ENCODE measurements at places on chromosomes 3 and 15.
A peak's percentile ranks its signal among the peaks of the same experiment; 100 is the strongest.

DNA sequence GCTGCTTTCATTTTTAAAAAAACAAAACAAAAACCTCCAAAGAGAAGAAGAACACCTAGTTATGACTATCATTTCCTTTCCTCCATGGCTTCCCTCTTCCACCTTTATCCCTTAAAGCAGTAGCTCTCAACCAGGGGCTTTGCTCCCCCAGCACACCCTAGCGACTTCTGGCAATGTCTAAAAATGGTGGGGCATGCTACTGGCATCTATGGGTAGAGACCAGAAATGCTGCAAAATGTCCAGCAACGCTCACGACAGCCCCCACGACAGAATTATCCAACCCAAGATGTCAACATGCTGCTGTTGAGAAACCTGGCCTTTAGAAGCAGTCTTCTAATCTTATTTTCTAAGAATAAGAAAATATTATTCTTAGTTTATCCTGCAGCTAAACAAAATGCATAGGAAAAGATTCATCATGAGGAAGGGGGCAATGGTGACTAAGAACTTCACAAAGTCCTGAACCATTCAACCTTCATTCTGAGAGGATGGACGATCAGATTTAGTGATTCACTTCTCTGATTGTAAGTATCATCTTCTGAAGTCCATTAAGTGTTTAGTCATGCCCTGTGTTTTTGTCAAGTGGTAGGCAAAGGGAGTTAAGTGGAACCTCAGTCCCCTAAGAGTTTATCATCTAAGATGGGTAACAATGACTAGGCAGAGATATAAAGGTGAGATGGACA, 81.7 kb downstream of the CCNL1 start:
- no peak for DNase-seq

DNA sequence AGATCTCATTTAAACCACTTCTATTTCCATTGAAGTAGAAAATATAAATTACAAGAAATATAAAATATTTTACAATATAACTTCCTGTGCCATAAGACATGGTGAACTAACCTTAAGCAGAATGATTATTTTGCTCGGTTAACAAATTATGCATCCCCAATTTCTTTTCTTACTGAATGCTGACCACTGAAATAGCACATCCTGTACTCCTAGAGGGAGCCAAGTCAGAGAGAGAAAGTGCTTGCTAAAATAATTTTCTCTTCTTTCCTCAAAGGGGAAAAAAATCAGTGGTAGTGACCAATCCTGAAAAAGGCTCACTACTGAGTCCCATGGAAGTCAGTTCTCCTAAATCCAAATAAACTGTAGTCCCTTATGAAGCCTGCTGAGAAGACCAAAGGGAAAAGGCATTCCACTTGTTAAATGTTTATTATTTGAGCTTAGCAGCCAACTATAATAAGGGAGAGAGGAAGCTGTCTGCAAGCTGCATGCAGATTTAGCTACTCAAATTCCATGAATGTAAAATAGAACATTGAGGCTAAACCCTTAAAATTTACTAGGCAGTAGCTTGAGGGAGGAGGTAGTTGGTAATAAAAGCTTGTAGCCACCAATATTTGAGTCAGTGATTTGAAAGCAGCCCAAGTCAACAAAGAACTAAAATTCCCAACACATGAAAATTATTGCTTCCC, 33.1 kb downstream of the CEP152 start:
- no peak for DNase-seq

- no peak for DNase-seq
These were observed 102.3 kb downstream of the POLQ start for GRCh38 chr3:121443456-121443855.

GRCh38 chr15:72306211-72306785, 13.7 kb downstream of the CELF6 start:
- peak; percentile 10 for DNase-seq

- DNase-seq: no peak
These were observed 91.3 kb downstream of the SHQ1 start for GRCh38 chr3:72756900-72757299.

- DNase-seq: no peak
These were observed 375.0 kb downstream of the MECOM start for GRCh38 chr3:169288553-169288952.

DNA sequence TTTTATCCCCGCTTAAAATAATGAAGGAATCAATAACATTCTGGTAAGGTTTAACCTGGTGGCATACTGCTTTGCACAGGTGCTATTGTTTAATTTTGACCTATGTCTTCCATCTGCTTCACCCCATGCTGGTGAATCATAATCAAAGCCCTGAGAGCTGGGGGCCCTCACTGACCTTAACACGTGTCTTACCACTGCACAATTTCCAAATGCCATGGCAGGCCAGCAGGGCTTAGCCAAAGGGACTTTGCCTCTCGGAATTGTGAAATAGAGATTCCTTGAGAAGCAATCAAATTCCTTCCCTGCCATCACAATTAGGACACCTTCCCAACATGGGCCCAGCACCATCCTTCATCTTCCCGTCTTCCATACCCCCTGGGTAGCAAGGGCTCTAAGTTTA, 242.6 kb upstream of the THBS1 start:
- no peak for DNase-seq

DNA sequence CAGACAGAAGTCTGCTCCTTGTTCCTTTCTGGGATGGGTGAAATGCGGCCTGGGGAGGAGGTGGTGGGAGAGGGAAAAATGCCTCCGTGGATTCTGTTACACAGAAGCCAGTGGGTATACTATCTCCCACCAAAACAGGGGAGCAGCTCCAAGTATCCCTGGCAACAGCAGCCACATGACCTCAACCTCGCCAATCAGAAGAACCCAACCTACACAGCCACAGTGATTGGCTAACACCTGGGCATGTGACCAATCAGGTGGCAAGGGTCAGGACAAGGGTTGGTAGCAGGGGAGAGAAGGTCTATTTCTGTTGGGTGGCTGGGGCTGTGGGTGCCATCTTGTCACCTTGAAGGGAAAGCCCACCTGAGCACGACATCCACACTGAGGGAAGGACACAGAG, 9.1 kb upstream of the ACAD9 start:
- DNase-seq: no peak

GRCh38 chr15:71802770-71803169, 7.6 kb upstream of the NR2E3 start:
- no peak for DNase-seq

DNA sequence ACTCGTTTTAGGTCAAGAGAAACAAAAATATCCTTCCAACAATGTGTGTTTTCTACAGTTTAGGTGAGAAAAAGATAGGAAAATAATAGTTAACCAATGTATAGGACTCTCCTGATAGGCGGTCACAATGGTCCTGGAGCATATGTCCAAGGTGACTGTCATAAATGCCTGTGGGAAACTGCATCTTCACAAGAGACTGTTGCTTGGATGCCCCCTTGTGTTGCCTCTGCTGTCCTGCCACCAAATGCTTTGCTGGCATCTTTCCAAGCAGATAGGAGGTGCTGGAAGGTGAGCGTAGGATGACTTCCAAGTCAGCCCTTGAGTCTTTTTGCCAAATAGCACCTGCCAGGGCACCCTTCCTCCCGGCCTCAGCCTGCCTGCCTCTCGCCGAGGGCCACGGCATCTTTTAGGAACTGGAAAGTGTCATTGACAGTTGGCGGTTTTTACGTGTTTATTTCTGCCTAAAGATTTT, 24.1 kb upstream of the SACM1L start:
- peak; percentile 59 for DNase-seq

GRCh38 chr3:139982404-139982803, 47.4 kb downstream of the CLSTN2 start:
- DNase-seq: no peak

- DNase-seq: no peak
These were observed 48.2 kb upstream of the FNDC3B start for GRCh38 chr3:171991166-171991565.

- peak; percentile 30 for DNase-seq
These were observed 5.4 kb upstream of the RFX7 start for GRCh38 chr15:56249092-56249491.

DNA sequence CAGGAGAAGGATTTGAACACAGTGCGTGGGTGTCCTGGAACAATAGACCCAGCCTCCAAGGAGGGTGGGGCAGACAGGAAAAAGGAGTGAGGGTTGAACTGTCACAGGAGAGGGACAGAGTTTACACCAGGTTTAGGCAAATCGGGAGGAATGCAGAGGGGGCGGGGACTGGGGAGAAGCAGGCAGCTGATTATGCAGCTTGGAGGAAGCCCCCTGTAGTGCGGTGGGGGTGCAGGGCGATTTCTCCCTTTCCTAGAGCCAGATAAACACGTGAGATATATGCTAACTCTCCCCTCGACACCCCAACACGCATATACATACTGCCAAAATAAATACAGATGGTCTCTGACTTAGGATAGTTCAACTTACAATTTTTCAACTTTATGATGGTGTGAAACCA, 108.6 kb upstream of the PRR20G start:
- DNase-seq: no peak

GRCh38 chr3:86837871-86838270, 153.1 kb downstream of the VGLL3 start:
- DNase-seq: no peak

DNA sequence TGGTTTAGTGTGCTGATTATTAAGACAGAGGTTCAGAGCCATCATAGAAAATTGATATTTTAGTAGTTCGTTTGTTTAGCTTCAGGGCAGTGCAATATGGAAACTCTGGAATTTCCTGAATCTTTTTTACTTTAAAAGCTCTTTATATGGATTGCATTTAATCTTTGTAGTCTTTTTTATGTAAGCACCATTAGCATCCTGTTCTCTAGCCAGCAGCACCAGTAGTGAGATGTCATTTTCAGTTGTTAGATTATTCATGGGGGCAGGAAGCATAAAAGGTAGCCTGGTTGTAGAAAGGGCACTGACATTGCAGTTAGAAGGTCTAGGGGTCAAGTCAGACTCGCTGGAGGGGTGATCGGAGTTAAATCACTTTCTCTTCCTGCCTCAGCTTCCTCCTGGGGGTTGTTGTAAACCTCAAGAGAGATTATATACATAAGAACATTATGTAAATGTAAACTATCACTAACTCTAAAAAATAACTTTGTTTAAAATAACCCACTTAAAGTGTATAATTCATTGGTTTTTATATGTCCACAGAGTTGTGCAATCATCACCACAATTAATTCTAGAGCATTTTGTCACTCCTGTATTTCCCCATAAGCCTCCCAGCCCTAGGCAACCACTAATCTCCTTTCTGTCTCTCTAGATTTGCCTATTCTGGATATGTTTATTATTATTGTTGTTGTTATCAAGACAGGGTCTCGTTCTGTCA, 31.4 kb upstream of the ITPKA start:
- no peak for DNase-seq

GRCh38 chr15:29024662-29025061, 138.9 kb downstream of the APBA2 start:
- DNase-seq: no peak

DNA sequence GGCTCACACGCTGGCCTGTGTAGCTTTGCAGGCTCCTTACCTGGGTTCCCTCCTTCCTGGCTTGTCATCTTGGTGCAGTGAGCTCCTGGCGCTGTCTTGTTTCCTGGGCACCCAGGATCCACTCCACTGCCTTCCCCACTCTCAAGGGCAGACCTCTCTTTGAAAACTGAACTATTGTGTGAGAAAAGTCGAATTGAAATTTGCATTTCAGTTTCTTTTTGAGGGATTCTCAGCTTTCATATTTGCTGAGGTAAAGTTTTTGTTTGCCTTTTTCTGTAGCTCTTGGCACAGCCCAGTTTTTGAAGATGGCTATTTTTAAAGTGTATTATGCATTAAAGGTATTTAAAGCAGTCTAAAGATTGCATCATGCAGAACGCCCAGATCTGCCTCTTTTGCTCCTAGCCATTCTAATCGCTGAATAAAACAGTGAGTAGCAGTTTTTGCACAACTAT, 70.1 kb downstream of the CCK start:
- no peak for DNase-seq

DNA sequence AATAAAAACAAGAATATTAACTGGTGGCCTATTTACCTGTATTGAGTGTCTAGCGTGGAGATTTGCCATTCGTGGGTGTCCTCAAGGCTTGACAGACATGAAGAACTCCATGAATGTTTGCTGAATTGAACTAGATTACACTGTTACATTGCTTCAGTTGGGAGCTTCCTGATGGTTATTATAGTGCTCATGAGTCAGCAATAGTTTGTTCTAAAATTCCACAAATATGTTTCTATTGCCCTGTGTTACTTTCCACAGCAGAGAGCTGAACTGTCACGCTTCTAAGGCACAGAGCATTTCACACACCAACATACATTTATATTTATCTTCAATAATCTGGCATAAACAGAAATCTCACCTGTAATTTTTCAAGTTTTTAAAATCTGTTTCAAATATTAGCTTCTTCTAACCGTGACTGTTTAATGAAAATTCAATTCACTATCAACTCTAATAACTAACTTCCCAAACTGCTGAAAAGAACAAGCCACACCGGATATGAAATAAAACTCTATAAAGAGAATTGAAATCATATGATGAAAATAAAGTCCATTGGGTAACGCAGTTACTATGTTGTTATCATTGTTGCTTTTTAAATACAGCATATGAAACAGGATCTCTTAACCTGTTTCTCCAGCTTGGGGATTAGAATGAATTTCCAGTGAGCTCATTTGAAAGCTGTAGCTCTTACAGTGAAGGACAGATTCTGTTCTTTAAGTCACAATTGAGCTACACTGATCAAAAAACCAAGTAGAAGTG, 61.2 kb upstream of the MCF2L2 start:
- no peak for DNase-seq

DNA sequence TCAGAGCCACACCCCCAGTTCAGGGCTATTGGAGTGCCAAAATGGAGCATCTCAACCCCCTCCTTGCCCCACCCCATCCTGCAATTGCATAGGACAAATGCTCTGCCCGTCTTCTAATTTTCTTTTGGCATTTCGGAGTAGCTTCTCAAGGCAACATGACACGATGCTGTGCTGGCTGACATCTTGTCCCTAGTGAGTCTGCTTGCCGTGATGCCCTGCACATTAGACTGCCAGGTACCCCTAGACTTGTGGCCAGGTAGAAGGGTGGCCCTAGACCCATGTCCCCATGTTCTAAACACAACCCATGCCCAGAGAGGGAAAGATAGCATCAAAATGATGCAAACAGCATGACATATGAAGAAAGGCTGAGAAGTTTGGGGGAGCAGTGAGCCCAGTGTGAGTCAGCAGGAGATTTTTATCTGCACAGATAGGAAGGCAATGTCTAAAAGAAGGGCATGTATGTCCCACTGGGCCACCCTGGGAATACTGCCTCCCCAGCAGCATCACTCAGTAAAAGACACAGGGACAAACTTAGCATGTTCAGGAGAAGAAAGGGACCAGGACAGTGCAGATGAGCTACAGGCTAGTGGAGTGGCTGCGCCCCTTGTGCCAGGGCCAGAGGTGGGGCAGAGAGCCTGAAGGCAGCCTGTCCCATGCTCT, 36.8 kb downstream of the CA12 start:
- DNase-seq: peak; percentile 39

- peak; percentile 60 for DNase-seq
These were observed 36.1 kb downstream of the BNC1 start for GRCh38 chr15:83248151-83249029.

DNA sequence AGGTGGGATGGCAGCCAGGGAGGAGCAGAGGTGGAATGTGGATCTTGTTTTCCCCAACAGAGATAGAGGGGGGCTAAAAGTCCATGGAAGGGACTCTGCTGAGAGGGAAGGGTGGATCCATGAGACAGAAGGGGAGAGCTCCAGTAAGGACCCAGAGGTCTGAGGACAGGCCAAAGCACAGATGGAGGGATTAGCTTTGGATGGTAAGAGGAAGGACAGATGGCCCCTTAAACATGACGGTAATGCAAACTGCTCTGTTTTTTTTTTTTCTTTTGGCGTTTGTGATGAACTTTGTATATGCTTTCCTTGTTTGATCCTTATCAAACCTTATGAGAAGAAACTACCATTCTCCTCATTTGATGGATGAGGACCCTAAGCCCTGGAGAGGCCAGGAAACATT, 96.2 kb downstream of the IGF1R start:
- DNase-seq: no peak
